Upper lobe of right lung (tissue), 1 donor: ENCODE measurements at places on chromosomes 7 and 10. TPM values are rescaled to one million over a fixed set of nuclear protein-coding genes. Genes with fewer than 3 reads are reported as not detected.

GRCh38 chr7:70719125-70719524, 412.8 kb upstream of the GALNT17 start:
- no peak for DNase-seq

DNA sequence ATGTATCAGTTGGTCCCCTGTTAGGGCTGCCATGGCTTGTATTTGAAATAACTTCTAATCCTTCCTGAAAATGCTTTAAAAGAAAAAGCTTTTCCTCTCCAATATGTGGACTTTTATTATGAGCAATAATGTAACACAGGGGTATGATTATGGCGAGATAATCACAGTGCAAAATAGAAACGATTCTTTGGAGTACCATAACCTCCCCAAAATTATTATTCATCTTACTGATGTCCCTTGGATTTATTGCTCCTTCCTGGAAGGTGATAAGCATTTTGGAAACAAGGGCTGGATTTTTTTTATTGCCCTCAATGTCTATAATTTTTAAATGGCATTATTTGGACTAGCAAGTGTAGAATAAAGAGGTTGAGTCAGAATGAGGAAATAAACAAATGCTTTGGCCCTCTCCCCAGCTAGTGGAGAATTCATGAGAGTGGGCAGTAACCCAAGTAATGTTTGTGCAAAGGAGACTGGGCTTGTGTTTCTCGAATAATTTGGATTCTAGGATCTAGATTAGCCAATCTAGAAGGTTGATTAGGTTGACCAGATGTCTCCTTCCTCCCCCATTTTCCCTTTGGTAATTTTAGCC, 403.9 kb upstream of the CELF2 start:
- no peak for DNase-seq

The UCMA gene
- not detected for total RNA-seq

- no peak for DNase-seq
Measured at GRCh38 chr10:132762267-132762666, 23.7 kb downstream of the NKX6-2 start.

The ITIH5 gene
- 10.5 TPM for total RNA-seq

DNA sequence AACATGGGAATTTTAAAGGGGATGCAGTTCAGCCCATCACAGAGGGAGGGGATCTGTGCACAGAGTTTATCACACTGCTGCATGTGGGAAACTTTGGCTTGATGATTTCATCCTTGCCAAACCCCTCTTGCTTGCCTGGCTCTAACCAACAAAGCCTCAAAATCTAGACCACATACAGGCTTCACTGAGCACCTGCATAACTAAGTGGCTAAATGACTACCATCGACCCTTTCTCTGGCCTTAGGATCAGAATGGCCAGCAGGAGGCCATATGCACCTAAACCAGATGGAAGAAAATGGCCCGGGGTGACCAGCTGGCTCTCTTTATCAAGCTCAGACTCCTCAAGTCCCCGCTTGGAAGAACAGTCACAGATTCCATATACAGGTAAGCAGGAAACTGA, 15.6 kb upstream of the ZNF25 start:
- DNase-seq = no peak

DNA sequence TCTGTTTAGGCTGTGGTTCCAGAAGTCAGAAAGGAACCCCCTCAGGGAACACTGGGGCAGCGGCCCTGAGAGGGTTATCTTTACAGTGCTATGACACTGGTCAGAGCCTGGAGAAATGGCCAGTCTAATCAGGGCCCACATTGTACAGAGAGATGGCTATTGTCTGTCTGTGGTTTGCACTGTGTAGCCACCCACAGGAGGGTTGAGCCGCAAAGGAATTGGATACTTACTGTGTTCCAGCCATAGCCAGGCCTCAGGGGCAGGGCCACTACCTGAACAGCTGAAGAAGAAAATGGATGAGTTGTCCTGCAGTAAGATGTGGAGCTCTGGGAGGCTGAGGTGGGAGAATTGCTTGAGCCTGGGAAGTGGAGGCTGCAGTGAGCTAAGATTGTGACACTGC, 47.5 kb upstream of the PODXL start:
- DNase-seq = no peak

GRCh38 chr7:92876836-92877235, 40.5 kb upstream of the CDK6 start:
- DNase-seq = no peak

GRCh38 chr10:77077316-77077945, 560.2 kb downstream of the KCNMA1 start:
- no peak for DNase-seq

The KCNH2 gene
- total RNA-seq = 3.6 TPM

The NUTM2B gene
- total RNA-seq = 0.96 TPM

GRCh38 chr10:19944911-19945663, 128.9 kb downstream of the PLXDC2 start:
- DNase-seq = no peak

The SPDYE8 gene
- not detected for total RNA-seq

DNA sequence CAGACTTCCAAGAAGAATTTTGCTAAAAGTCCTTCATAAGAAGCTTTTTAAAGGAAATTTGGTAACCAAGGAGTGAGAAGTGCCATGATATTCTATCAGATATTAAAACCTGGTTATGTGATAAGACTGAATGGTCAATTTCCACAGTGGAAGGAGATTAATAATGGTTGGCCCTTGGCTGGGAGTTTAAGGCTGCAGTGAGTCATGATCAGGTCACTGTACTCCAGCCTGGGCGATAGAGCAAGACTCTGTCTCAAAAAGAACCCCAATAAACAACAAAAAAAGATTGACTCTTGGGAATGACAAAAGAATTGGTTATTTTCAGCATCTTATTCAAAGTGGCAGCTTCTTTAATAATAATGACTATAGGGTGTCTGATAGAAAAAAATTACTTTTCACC, 37.2 kb downstream of the EXOC4 start:
- DNase-seq = no peak

DNA sequence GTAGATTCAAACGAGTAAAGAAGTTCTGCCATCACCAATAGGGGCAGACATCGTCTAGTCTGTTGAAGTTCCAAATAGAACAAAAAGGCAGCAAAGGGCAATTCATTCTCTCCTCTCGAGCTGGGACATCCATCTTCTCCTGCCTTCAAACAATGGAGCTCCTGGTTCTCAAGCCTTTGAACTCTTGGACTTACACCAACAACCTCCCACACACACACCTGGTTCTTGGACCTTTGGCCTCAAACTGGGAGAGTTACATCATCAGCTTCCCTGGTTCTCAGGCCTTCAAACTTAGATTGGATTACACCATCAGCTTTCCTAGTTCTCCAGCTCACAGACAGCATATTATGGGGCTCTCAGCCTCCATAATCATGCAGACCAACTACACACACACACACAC, 9.8 kb upstream of the GIMAP5 start:
- no peak for DNase-seq

- DNase-seq = no peak
Measured at GRCh38 chr7:85239109-85239508, 52.3 kb upstream of the SEMA3D start.

The ZNF727 gene
- total RNA-seq = 5.5 TPM

DNA sequence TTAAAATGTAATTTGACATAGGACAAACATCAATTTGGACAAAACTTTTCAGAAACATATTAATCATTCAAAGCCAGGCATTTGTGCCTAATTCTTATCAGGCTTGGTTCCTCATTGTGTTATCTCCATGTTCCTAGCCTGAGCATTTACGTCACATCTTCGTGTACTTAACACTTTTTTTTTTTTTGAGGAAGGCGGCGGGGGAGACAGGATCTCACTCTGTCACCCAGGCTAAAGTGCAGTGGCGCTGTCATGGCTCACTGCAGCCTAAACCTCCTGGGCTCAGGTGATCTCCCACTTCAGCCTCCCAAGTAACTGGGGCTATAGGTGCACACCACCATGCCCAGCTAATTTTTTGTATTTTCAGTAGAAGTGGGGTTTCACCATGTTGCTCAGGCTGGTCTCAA, 19.8 kb downstream of the HNRNPA2B1 start:
- DNase-seq = no peak

- no peak for DNase-seq
Measured at GRCh38 chr7:152673897-152674296, 2.0 kb downstream of the XRCC2 start.
